ENCODE measurements at places on chromosomes 5 and 9.
A peak's percentile ranks its signal among the peaks of the same experiment; 100 is the strongest.

GRCh38 chr5:23742701-23743100, 235.3 kb downstream of the PRDM9 start:
- DNase-seq, result no peak

- no peak for DNase-seq
Observed at GRCh38 chr5:180647465-180647864, 1.9 kb downstream of the FLT4 start.

GRCh38 chr5:133459474-133460160, 152.7 kb downstream of the FSTL4 start:
- peak; percentile 11 for DNase-seq

DNA sequence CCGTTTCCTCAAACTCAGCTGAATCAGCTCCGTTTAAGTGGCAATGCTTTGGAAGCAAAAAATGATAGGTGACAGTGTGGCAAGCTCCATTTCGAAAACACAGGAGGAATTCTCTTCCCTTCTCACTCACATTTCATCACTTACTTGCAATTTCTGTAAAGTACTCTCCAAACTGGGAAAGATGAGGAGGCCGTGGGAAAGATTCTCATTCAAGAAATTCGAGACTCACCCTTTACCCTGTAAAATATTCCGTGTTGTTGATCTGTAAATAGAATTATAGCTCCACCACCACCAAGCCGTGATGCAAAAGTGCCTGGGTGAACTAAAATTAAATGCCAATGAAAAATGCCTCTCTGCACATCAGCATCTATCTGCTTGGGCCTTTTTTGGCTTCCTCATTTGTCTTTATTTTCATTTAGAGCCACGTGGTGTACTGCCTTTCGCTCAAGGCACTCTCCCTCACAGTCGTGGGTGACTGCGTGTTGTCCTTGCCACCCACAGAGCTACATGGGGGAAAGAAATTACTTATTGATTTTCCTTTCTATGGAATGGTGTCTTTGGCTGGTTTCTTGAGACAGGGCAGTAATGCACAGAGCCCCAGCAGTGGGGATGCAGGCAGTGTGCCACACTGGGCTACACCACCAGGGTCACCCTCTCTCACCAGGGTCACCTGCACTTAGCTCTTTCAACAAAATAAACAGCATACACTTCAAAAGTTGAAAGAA, 289.3 kb upstream of the TAS2R1 start:
- no peak for DNase-seq

DNA sequence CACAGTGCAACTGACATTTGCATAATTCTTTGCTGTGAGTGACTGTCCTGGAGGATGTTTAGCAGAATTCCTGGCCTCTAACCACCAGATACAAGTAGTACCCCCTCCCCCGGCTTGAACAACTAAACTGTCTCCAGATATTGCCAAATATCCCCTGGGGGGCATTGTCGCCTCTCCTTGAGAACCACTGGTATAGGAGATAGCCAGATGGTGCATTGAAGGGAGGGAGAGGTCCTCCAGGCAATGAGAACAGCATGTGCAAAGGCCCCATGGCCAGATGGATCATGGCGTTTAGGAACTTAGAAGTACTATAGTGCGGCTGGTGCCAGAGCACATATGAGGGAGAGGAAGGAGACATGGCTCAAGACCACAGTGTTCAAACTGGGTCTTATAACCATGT, 18.9 kb upstream of the ORM1 start:
- peak; percentile 42 for DNase-seq

GRCh38 chr9:114899995-114900394, 30.4 kb downstream of the TNFSF8 start:
- DNase-seq, result no peak

All from right forelimb (tissue), 1 donor.